ENCODE measurements at places on chromosomes 7 and 10.
A peak's percentile ranks its signal among the peaks of the same experiment; 100 is the strongest.

GRCh38 chr7:98116656-98117461 is 10.2 kb downstream of the LMTK2 start:
- H3K27me3 ChIP-seq, result no peaks in the 10 kb centered on the region
- no peak overlapping the region for H3K27ac ChIP-seq
- no peaks in the 10 kb centered on the region for H3K36me3 ChIP-seq
- no peaks in the 10 kb centered on the region for H3K4me1 ChIP-seq

DNA sequence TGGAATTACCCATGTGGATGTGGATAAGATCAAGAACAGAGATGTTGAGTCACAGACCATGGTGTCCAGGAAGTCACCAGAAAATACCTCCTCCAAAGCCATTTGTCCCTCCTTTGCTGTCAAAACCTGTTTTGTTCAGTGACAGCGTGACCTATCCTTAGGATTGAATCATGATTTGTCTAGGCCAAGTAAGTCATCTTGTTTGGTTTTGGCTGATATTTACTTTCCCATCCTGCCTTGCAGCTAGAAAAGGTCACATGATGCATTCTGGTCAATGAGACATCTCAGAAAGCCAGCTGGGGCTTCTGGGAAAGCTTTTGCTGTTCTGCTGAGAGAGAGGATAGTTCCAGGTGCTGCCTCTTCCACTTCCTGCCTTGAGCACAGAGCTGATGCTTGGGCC is 225.3 kb upstream of the ZMIZ1 start:
- no peak for DNase-seq
- H3K27me3 ChIP-seq, result no peaks in the 10 kb centered on the region
- H3K4me1 ChIP-seq, result no peaks in the 10 kb centered on the region
- H3K36me3 ChIP-seq, result no peaks in the 10 kb centered on the region
- H3K4me3 ChIP-seq, result no peak overlapping the region

DNA sequence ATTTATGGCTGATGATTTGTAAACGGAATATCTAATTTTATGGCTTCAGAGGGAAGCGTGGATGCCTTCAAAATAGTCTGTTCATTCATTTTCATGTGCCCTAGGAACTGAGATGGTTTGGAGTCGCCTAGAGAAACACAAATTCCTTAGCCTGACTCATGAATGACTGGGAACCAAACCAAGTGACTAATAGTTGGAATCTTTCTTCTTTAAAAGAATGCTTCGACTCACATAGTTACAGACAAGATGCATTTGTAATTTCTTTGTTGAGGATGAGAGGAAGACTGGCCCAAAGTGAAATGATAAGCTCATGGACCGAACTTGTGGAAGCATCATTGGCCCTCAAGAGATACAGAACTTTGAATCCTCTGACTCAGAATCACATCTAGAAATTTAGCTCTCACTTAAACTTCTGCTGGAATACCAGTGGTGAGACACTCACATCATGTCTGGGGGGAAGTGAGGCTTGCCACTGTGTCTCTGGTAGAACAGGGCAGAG is 1107.2 kb downstream of the NRG3 start:
- H3K4me3 ChIP-seq, result no peak overlapping the region
- H3K36me3 ChIP-seq, result no peaks in the 10 kb centered on the region
- DNase-seq, result peak; percentile 75
- no peaks in the 10 kb centered on the region for H3K4me1 ChIP-seq

DNA sequence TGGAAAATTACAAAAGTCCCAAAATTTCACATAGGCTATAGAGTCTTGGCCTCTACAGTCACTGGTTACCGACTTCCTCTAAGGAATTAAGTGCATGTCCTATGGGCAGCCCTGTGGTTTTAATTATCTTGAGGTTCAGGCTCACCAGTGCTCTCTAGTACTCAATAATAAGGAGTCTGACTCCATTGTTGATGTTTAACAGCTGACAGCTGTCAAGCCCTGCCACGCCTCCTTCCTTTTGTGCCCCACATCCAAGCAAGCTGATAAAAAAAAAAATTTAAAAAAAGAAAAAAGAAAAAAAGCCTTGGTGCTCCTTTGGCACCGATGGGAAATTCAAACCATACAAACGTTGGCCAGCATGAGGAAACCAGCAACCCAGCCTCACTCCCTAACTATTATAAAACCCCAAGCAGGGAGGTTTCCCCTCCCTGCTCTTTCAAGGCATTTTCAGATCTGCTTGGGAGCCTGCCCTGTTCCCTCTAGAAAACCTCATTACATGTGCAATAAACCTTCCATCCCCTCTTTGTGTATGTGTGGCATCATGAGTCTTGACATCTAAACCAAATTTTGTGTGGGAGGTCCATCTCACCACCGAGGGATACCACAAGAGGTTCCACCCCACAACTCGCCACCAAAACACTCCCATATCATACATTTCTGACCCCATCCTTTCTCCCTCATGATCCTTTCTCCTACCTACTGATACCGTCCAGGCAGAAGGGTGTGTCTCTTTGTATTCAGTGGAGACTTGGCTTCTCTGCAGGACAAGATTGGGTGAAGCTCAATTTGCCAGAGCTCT is 70.9 kb upstream of the CCDC71L start:
- H3K4me1 ChIP-seq, result no peaks in the 10 kb centered on the region
- no peak for DNase-seq
- H3K27me3 ChIP-seq, result no peaks in the 10 kb centered on the region

- no peak overlapping the region for H3K27ac ChIP-seq
- no peak overlapping the region for H3K4me3 ChIP-seq
- no peak for DNase-seq
- no peaks in the 10 kb centered on the region for H3K4me1 ChIP-seq
Measured at GRCh38 chr10:43237128-43237527, 29.7 kb downstream of the RASGEF1A start.

- H3K27ac ChIP-seq, result no peak overlapping the region
- DNase-seq, result no peak
- no peaks in the 10 kb centered on the region for H3K4me1 ChIP-seq
- no peaks in the 10 kb centered on the region for H3K36me3 ChIP-seq
- H3K4me3 ChIP-seq, result no peak overlapping the region
- no peaks in the 10 kb centered on the region for H3K27me3 ChIP-seq
Measured at GRCh38 chr10:74645692-74646091, 180.7 kb upstream of the KAT6B start.

DNA sequence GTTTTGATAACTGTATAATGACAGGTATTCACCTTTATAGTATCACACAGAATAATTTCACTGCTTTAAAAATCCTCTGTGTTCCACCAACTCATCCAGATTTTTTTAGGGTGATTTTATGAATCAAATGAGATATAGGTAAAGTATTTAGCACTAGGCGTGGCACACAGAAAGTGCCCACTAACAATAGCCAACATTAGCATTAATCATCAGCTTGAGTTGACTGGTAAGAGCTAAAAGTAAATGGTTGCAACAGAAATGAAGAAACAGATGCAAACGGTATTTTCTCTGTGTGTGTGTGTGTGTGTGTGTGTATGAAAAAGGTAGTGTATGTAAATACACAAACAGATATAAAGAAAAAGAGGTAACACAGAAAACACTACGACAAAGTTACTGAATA is 378.8 kb upstream of the ETV1 start:
- H3K27ac ChIP-seq, result no peak overlapping the region
- H3K4me1 ChIP-seq, result no peaks in the 10 kb centered on the region
- no peak overlapping the region for H3K4me3 ChIP-seq
- DNase-seq, result no peak
- H3K36me3 ChIP-seq, result no peaks in the 10 kb centered on the region

DNA sequence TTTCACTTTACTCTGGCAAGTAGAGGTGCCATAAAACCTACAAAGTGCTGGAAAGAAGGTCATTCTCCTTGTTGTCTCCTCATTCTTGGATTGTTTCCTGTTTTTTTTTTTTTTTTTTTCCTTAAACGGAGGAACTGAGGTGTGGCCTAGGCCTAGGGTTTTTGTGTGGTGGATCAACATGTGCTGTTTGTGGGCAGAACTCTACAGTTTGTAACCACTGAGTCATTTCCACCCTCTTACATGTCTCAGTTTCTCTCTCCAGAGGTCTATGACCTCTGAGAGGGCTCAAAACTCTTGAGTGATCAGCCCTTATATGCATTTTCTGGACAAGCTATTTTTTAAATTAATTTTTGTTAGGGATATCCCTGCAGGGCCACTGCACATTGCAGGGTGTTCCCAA is 296.0 kb downstream of the PPP1R3A start:
- no peak overlapping the region for H3K27ac ChIP-seq
- no peak overlapping the region for H3K4me3 ChIP-seq
- no peaks in the 10 kb centered on the region for H3K36me3 ChIP-seq
- DNase-seq, result no peak
- no peaks in the 10 kb centered on the region for H3K4me1 ChIP-seq

DNA sequence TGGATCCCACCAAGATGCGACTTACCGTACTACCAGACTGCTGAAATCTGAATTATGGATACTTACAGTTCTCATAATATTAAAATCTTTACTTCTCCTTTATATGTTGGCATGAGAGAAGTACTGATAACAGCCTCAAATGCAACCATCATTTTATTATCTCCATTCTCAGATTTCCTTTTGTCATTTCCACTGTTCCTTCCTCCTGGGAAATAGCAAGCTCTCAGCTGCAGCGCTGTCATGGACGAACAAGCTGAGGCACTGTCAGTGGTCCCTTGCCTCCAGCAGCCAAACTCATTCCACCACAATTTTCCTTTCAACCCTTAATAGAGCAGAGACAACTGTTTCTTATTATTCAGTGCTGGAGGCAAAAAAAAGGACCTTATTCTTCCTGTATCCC is 478.4 kb downstream of the ARL4A start:
- no peak overlapping the region for H3K4me3 ChIP-seq
- no peak for DNase-seq
- no peaks in the 10 kb centered on the region for H3K4me1 ChIP-seq
- no peaks in the 10 kb centered on the region for H3K27me3 ChIP-seq
- H3K36me3 ChIP-seq, result no peaks in the 10 kb centered on the region

GRCh38 chr10:21976739-21977138 is 26.8 kb downstream of the DNAJC1 start:
- no peaks in the 10 kb centered on the region for H3K36me3 ChIP-seq
- H3K4me3 ChIP-seq, result no peak overlapping the region
- DNase-seq, result peak; percentile 81
- H3K4me1 ChIP-seq, result no peaks in the 10 kb centered on the region
- no peaks in the 10 kb centered on the region for H3K27me3 ChIP-seq

- no peak overlapping the region for H3K27ac ChIP-seq
- H3K4me3 ChIP-seq, result no peak overlapping the region
- H3K36me3 ChIP-seq, result peaks cover 4% of the 10 kb centered on the region
- no peaks in the 10 kb centered on the region for H3K4me1 ChIP-seq
Measured at GRCh38 chr10:5940807-5941218, 36.5 kb downstream of the IL15RA start.

DNA sequence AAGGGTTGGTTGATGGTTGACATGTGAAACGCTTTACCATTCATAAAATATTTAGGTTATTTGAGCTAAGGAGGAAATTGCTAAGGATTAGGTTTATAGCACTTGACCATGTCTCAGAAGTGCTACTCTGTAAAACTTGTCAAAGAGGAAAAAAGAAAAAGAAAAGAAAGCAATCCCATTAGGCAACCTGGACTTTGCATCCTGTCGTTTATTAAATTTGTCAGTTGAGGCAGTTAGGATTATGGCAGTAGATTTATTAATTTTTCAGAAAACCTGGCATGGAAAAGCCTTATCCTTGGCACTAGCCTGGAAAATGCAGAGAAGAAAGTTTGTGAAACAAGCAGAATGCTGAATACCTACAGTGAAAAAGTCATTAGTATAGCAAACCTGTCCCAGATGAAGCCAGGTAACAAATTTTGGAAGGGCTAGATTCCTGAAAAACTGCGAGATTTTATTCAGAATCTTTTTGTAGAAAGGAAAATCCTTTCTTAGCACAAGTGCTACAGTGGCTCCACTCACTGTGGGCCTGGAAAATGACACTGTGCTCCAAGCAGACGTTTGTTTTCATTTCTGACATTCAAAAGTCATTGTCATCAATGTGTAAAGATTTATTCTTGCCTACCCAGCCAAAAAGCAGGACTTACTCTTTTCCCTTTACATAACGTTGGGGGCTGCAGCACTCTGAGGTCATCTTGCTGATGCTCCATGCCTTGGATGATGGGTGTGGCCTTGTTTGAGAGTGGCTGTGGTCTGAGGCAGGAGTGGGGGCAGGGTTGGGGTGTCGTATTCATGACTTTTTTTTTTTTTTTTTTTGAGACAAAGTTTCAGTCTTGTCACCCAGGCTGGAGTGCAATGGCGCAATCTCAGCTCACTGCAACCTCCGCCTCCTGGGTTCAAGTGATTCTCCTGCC is 664.9 kb downstream of the SUGCT start:
- H3K36me3 ChIP-seq, result no peaks in the 10 kb centered on the region
- H3K4me1 ChIP-seq, result no peaks in the 10 kb centered on the region
- H3K27ac ChIP-seq, result no peak overlapping the region
- no peaks in the 10 kb centered on the region for H3K27me3 ChIP-seq
- H3K4me3 ChIP-seq, result no peak overlapping the region
- peak; percentile 11 for DNase-seq

Data from mesendoderm (in vitro differentiated cells).